GM04503 (cell line): ENCODE measurements at places on chromosomes 2 and 18.

- no peak for DNase-seq
Observed at GRCh38 chr2:43344868-43345373, 118.5 kb upstream of the ZFP36L2 start.

GRCh38 chr2:23055251-23055650, 329.7 kb upstream of the KLHL29 start:
- DNase-seq = no peak

GRCh38 chr2:160252900-160253299, 52.8 kb upstream of the ITGB6 start:
- DNase-seq = no peak

GRCh38 chr2:1052771-1053191, 102.1 kb downstream of the SNTG2 start:
- DNase-seq = peak; percentile 29

DNA sequence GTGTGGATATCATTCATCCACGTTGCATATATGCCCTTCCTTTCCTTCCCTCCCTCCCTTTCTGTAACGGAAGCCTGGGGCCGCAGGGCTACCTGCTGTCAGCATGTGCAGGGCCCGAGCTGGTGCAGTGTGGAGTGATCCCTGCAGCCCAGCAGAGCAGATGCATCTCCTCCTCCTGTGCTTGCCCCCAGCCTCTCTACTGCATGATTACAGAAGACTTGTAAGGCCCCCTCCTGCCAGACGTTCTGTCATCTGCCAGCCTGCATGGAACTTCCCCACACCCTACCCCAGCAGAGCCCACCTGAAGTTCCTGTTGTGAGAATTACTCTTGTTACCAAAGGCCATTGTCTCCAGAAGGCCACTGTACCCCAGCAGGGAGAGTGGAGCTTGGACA, 67.5 kb upstream of the FOSL2 start:
- no peak for DNase-seq

DNA sequence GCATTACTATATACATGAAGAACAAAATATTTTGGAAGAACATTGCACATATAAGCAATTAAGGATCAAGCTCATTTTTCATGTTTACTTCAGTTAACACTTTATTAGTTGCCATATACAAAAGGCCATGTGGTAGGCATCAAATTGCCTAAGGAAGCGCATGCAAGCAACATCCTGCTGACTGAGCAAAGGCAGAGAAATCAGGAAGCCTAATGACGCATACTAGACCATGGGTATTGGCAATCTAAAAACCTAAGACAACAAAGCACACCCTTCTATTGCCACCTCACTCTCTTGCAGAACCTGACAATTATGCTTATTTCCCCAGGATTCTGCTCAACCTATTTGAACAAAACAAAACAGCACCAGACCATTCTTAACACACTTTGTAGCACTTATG, 171.9 kb downstream of the STK39 start:
- DNase-seq = no peak

DNA sequence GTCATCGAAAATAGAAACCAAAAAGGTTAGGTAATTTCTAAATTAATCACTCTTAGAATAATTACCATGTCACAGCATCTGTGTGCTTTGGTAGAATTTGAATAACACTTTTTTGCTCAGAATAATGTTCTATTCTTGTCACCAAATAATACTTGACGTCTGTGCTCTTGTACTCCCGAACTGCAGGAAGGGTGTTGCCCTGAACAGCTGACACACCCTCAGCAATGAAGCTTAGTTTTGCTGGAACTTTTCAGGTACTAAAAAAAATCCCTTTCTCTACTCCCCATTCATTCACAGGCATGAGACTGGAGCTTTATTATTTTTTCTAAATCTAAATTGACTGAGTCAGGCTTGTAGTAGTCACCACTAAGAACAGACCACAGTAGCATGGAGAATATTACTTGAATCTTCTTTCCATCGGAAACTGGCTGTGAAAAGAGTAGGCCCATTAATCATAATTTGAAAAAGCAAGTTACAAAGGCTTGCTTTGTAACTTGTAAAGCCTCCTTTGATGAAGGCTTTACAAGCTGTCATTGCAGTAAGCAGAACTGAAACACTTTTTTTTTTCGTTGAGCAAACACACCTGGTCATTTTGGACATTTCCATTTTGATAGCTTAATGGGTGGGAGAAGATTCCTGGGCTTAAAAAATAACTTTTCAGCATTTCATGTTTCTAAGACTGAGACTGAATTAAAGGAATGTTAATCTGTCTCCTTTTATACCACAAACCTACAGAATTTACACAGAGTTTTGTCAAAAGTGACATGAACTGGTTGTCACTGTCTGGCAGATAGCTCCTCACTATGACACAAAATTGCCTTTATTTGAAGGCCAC, 70.3 kb upstream of the PELI1 start:
- no peak for DNase-seq

GRCh38 chr18:43405097-43405496, 127.8 kb upstream of the SYT4 start:
- DNase-seq = no peak

DNA sequence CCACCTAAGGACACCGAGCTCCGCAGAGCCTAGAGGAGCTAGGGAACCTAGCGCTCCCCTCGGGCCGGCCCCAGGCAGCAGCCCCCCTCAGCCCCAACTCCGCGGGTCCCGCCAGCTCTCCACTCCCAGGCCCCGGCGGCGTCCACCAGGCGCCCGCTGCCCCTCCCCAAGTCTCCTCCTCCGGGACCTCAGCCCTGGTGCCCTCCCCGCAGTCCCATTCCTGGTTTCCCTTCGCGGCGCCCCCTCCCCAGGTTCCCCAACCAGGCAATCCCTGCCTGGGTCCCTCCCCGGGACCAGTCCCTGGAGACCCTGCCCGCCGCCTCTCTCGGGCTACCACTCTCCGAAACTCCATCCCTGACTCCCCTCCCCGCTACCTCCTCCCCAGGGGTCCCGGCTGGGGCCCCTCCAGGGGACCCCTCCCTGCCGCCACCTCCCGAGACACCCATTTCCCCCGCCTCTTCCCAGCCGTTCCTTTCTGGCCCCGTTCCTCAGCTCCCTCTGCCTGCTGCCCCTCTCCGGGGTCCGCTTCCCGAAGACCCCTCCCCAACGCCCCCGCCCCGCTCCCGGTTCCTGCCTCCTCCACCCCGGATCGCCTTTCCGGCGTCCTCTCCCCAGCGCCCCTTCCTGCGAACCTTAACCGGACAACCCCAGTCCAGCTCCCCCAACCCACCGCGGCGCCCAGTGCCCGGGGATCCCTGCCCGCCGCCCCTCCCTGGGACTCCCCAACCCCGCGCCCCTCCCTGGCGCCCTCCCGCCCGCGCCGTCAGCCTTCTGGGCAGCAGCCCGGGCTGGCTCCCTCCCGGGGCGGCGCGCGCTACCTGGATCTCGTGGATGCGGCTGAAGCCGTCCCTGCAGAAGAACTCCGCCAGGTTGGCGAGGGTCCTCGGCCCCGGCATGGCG, 678 bp downstream of the CYP27C1 start:
- DNase-seq = no peak

DNA sequence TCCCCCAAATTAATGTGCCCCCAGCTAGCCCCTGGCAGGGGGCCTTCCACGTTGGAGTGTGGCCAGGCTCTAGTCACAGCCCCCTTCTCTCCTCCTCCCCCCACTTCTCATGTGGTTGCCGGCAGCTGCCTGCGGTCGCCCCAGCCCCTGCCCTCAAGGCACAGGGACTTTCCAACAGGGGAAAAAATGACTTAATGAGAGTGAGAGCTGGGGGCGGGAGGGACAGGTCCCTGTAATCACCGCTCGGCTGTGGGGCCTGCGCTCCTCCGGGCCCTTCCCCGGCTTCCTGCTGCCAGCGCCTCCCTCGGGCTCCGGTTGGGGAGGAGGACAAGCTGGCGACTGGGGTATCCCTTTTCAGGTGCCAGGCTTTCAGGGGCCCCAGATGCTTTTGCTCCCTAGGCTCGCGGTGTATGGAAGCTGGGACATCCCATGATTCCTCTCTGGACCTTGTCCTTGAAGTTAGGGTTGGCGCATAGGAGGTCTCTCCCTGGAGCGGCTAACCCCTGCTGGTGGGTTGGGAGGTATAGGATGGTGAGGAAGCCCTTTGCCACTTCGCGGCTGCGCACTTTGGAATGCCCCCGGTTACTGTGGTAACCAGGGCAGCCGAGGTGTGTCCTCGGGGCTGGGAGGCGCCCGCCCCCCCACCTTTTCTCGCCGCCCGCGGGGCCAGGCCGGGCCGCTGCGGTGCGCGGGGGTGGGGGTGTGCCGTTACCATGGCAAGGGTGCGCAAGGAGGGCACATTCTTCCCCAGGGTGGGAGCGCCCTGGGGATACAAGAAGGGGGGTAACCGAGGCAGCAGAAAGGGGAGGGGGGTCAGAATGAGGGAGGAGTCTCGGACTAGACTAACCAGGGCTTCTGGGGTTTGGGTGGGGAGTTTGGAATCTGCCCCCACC, 16.1 kb downstream of the WNT10A start:
- DNase-seq = no peak

DNA sequence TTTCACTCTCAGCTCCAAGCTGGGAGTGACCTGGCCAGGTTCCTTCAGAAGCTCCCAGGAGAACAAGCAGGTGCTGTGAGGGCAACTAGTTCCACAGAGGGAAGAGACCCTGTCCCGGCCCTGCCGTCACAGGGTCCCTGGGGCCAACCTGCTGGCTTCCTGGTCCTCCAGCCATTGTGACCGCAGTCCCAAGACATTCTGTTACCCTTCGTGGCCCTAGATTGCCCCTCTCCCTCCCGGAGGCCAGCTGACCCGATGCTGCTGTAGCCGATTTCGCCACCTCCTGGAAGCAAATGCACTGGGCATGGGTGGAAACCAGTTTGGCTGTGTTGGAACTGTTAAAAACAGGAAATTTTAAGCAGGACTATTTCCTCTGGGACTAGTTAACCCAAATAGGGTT, 55.4 kb downstream of the EPAS1 start:
- DNase-seq = no peak

- no peak for DNase-seq
Observed at GRCh38 chr18:49767111-49768050, 46.0 kb downstream of the ACAA2 start.

- DNase-seq = no peak
Observed at GRCh38 chr18:79789901-79790890, 7.5 kb upstream of the KCNG2 start.

- DNase-seq = no peak
Observed at GRCh38 chr2:187548656-187549055, 5.6 kb downstream of the TFPI start.

DNA sequence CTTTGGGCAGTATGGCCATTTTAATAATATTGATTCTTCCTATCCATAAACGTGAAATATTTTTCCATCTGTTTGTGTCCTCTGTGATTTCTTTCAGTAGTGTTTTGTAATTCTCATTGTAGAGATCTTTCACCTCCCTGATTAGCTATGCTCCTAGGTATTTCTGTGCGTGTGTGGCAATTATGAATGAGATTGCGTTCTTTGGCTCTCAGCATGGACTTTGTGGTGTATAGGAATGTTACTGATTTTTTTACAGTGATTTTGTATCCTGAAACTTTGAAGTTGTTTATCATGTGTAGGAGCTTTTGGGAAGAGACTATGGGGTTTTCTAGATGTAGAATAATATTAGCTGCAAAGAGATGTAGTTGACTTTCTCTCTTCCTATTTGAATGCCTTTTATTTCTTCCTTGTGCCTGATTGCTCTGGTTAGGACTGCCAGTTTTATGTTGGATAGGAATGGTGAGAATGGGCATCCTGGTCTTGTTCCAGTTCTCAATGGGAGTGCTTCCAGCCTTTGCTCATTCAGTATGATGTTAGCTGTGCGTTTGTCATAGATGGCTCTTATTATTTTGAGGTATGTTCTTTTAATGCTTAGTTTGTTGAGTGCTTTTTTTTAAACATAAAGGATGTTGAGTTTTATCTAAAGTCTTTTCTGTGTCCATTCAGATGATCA, 27.0 kb upstream of the THUMPD2 start:
- DNase-seq = peak; percentile 60

DNA sequence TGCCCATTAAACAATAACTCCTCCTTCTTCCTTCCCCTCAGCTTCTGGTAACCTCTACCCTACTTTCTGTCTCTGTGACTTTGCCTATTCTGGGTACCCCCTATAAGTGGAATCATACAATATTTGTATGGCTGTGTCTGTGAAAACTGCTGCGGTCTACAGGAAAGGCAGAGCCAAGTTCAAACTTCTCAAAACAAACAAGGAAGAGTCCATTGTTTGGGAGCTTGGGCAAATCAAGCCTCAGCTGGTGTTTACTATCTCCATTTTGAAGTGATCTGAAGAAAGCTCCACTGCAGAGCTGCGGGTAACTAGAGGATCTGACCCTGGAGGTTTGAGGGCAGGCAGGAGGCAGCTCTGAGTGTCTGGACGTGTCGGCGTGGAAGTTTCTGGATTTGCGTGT, 48.6 kb upstream of the DAPL1 start:
- no peak for DNase-seq

DNA sequence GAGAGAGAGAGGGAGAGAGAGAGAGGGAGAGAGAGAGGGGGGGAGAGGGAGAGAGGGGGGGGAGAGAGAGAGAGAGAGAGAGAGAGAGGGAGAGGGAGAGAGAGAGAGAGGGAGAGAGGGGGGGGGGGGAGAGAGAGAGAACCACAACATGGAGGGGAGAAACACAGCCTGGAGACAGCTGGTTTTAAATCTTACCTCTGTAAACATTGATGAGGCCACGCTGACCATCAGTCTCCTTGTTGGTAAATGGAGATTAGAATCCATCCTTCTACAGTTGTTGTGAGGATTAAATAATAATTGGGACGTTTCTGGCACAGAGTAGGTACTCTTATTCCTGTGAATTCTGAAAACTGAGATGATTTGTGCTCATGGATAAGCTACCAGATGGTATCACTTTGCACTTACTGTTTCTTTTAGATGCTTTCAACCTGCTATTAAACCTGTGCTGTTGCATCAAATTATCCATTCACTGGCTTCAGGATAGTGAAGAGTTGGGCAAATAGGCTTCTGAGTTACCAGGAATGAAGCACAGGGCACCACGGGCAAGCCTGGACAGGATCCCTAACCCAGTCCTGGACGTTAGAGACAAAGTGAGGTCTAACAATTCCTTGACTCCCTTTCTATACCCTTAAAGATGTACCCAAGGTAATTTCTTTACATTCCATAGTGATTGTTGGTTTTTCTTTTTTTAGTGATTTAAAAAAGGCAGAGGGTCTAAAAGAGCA, 318.1 kb downstream of the ZNF521 start:
- DNase-seq = no peak

DNA sequence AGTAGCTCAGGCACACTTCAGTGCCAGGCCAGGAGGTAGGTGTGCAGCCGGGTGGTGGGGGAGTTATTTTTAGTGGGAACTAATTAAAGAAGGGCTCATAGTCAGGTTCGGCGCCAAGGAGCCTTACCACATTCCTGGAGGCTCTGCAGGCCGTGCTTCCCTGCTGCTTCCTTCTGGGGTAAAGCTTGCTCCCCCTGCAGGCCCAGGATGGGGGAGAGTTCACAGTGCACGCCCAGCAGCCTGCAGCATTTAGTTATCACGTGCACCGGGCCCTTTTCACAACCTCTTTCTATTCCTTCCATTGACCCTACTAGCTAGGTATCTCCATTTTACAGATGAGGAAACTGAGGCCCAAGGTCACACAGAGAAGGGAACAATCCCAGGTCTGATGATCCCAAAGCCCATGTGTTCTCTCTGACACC, 2.5 kb downstream of the KCNF1 start:
- no peak for DNase-seq
